ENCODE measurements at places on chromosomes 5 and 9.

DNA sequence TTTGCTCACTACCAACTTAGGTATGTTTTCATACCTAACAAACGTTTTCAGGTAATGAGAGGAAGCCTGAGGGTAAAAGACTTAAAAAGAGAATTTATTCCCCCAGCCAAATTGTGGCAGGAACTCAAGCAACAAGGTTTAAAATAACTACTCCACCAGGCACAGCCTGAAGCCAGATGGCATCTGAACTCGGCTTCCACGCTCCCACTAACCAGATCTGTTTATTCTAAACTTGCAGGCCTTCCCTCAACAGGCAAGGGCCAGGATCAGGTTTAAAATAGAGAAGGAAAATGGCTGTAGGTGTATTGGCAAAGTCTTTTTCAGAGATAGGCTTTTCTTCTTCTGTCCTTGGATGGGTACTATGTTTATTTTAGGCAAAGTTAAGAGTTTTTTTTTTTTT, 89.4 kb downstream of the OTULIN start:
- no peak for DNase-seq

DNA sequence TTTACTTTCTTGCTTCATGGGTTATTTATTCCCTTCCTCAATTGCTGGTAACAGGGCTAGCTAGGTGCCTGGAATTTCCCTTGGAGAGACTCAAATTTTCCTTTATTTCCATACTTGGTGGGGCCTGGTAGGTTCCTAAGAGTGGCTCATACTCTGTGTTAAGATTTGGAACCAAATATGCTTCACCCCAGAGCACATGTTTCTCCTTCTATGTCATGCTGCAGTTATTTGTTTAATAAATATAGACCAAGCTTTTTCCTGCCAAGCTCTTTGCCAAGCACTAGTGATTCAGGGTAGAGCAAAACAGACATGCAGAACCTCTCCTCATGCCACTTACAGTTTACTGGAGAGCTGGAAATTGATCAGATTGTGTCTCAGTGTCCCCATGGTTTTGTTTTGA, 290.3 kb upstream of the SGCD start:
- DNase-seq: no peak

DNA sequence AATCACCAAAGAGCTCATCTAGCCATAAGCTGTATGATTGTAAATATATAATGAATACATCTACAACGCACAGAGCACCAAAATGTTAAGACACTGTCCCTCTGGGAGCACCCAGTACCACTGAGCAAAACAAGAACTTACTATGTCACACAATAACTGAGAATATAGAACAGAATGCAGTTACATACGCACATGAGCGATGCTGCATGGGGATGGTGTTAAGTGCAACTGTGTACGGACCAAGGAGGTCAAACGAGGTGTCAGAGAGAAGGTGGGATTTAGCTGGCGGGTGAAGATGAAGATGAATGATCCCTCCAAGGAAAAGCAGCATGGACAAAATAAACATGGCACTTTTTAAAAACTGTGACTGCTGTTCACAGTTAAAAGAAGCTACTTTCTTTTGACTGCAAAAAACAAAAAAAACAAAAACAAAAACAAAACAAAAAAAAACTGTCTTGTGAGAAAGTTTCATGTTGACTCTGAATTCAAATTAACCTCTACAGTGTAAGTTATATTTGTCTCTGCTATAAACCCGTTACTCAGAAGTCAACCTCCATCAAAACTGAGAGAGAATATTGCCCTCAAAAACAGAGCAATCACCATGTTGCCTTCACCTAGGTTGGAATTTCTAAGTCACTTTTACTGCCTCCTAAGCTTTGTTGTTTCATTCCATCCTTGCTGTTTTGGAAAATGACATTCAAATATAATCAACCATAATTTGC, 169.6 kb upstream of the GNA14 start:
- DNase-seq: no peak

- DNase-seq: no peak
Observed at GRCh38 chr9:129236441-129237145, 58.5 kb upstream of the IER5L start.

DNA sequence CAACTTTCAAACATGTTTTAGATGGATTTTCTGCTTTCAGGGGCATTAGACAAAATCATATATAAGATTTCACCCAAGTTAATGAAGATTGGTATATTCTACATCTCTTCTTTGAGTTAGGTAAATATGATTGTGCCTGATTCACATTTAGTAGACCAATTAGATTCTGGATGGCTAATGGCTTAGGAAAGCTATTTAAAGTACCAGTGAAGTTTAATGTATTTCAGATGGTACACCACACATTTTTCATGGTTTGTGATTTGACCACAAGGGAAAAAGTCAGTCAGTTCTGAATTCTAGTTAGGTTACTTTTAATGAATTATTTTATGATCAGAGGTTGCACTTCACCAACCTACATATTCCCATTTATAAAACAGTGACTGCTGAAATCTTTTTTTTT, 409.7 kb downstream of the ADGRV1 start:
- DNase-seq: no peak

GRCh38 chr5:127001621-127002296, 28.6 kb downstream of the MARCHF3 start:
- no peak for DNase-seq

GRCh38 chr9:95434116-95435073, 82.4 kb downstream of the PTCH1 start:
- no peak for DNase-seq

- DNase-seq: no peak
Observed at GRCh38 chr9:106423575-106423974, 439.4 kb upstream of the ZNF462 start.

DNA sequence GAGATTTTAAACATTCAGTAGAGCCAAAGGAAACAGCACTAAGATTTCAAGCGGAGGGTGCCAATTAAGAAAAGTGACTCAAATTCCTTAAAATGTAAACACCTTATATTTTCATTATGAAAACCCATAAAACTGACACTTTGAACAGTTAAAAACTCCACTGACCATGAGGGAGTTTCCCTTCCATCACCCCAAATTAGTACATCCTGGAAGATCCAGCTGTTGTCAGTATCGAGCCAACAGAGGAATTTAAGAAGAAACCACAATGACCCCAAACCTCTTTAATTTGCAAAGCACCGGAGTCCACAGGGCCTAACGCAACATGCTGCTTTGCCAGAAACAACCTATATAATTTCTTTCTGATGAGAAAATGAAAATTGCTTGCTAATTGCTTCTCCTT, 41.3 kb downstream of the ROR2 start:
- DNase-seq: no peak

GRCh38 chr5:169652057-169652456, 15.0 kb downstream of the DOCK2 start:
- no peak for DNase-seq

- DNase-seq: no peak
Observed at GRCh38 chr5:43652537-43653302, 49.7 kb downstream of the NNT start.

DNA sequence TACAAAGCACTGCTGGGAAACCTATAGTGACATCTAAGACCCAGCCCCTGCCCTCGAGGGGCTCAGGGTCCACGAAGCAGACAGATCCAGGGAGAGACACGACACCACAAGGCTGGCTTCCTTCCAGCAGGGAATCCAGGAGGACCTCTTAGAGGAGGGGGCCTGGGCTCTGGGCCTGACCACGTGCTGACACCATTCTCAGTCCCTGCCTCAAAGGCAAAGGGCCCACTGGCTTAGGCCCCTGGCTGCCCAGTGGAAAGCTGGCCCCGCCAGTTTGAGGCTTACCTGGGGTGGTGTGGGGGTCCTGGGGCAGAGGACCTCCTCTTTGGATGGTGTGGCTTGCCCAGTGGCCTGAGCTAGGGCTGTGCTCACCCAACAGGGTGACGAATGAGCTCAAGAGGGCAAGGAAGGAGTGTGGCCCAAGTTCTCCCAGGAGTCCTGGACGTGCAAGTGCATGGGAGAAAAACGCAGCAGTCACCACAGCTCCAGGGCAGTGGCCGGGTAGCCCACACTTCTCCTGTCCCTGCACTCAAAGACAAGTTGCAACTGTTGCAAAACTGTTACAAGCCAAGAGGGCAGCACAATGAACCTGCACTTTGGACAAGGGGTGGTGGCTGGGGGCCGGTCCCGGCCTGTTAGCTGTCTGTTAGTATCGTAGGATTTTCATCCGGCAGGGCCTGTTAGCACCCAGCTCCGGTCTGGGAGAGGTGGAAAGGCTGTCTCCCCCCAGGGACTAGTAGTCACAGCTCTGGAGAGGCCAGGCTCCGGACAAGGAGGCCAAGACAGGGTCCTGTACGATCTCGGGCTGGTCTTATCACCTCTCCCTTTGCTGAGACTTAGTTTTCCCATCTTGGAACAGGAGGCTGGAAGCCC, 1.5 kb upstream of the SARDH start:
- DNase-seq: no peak

DNA sequence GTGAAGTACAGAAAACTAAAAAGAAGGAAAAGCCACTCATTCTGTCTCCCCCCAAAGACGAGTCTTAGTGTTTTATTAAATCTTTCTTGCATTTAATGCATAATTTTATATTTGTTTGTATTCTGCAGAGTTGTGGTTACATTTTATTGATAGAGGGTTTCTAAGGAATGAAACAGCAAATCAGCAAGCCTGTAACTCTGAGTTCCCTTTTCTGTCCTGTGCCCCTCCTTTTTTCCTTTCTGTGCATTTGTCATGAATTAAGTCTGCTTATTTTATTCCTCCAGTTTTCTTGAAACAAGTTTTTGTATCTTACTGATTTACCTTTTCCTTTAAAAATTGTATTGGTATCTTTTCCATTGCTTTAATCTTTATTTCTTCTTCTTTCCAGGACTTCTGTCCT, 132.8 kb downstream of the MUSK start:
- no peak for DNase-seq

GRCh38 chr5:5710471-5710870, 288.0 kb downstream of the ICE1 start:
- DNase-seq: no peak

DNA sequence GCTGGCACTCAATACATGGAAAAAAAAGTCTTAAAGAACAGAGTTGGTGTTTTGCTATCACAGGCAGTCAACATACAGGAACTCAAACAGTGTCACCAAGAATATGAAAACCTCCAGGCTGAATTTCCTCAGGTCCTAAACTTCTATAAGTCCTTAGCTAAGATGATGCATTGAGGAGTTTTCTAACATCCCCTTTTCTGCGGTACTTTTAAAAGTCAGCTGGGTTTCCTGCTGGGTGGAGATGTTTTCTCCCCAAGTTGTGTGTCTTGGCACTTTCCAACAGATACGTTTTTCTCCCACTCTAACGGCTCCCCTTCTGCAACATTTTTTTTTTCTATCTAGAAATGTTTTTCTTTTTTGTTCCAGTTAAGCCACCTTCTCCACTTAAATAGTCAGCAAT, 244.8 kb upstream of the HAPLN1 start:
- no peak for DNase-seq

DNA sequence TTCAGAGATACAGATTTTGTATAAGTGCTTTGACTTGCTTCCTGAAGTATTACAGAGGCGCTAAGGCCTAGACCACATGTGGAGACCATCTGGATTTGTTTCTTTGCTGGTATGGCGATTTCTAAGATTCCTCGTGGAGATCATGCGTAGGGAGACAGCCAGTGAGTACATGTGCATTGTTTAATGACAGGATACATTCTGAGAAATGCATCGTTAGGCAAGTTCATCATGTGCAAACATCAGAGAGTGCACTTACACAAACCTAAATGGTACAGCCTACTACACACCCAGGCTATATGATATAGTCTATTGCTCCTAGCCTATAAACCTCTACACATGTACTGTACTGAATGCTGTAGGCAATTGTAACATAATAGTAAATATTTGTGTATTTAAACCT, 16.5 kb upstream of the CEP120 start:
- DNase-seq: no peak

- DNase-seq: no peak
Observed at GRCh38 chr9:129319938-129320481, 141.9 kb upstream of the IER5L start.
